ENCODE measurements at places on chromosomes 5 and 9.
A peak's percentile ranks its signal among the peaks of the same experiment; 100 is the strongest.

GRCh38 chr5:2196989-2197619 lies 314.4 kb upstream of the IRX4 start:
- no peaks in the 10 kb centered on the region for H3K36me3 ChIP-seq
- no peak overlapping the region for H3K27ac ChIP-seq
- no peak overlapping the region for H3K4me3 ChIP-seq
- no peaks in the 10 kb centered on the region for H3K4me1 ChIP-seq
- DNase-seq: no peak

- no peaks in the 10 kb centered on the region for H3K36me3 ChIP-seq
- DNase-seq: no peak
- H3K27me3 ChIP-seq: no peaks in the 10 kb centered on the region
- no peak overlapping the region for H3K27ac ChIP-seq
Measured at GRCh38 chr5:77101298-77101697, 14.2 kb upstream of the ZBED3 start.

DNA sequence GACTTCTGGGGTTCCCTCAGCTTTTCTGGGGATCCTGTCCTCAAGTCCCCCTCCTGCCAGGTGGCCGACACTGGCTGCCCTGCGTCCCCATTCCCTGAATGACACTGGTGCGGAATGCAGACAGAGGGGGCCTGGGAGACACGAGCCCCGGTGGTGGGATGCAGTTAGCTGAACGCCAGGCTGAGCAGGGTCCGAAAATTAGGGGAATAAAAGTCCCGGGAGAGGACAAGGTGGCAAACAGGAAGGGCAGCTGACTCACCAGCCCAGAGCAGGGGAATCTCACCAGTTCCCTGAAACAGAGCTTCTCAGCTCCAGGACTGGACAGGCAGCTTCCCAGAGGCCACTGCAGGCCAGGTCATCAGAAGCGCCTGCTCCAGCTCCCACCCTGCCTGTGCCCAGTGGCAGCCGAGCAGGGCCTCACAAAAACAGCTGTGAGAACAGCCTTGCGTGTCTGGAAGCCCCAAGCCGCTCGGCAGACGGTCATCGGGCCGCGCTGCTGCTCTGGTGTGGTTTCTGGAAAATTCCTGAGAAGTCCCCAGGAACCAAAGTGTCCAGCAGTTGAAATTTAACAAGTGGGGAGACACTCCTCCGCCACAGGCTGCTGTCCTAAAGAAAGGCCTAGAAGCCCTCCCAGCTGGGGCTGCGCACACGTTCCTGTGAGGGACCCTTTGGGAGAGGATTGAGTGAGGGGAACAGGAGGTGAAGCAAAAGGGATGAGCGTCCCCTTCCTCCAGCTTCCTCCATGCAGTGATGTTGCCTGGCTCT lies 47.6 kb upstream of the EXOC3 start:
- no peak for DNase-seq
- H3K4me3 ChIP-seq: no peak overlapping the region
- H3K27me3 ChIP-seq: no peaks in the 10 kb centered on the region
- no peaks in the 10 kb centered on the region for H3K36me3 ChIP-seq
- H3K4me1 ChIP-seq: peaks cover 4% of the 10 kb centered on the region

GRCh38 chr9:129442803-129443511 lies 177.9 kb downstream of the C9orf50 start:
- peaks cover 6% of the 10 kb centered on the region for H3K4me1 ChIP-seq
- DNase-seq: peak; percentile 63
- H3K4me3 ChIP-seq: no peak overlapping the region
- H3K27ac ChIP-seq: no peak overlapping the region

DNA sequence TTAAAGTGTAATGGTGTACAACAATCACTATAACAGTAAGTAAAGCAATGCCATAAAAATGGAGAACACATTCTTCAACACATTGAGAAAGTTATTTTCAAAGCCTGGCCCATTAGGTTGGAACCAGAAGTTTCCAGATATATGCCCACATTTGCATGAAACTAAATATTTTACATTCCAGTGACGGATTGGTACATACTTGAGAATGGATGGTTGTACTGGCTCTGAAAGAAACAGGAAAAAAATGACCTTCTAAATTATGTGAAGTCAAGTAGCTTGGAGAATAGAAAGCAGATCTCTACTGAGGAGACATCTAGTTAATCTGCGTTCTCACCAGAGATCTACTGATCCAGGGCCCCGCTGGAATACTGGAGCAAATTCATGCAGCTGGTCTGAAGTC lies 1037.0 kb downstream of the NR2F1-AS1 start:
- no peak overlapping the region for H3K27ac ChIP-seq
- H3K4me3 ChIP-seq: no peak overlapping the region
- H3K4me1 ChIP-seq: no peaks in the 10 kb centered on the region
- no peak for DNase-seq

GRCh38 chr9:113602126-113603047 lies 138.9 kb downstream of the RGS3 start:
- H3K27ac ChIP-seq: peak overlapping the region; percentile 23
- no peaks in the 10 kb centered on the region for H3K27me3 ChIP-seq
- no peaks in the 10 kb centered on the region for H3K4me1 ChIP-seq
- no peak for DNase-seq
- no peak overlapping the region for H3K4me3 ChIP-seq

DNA sequence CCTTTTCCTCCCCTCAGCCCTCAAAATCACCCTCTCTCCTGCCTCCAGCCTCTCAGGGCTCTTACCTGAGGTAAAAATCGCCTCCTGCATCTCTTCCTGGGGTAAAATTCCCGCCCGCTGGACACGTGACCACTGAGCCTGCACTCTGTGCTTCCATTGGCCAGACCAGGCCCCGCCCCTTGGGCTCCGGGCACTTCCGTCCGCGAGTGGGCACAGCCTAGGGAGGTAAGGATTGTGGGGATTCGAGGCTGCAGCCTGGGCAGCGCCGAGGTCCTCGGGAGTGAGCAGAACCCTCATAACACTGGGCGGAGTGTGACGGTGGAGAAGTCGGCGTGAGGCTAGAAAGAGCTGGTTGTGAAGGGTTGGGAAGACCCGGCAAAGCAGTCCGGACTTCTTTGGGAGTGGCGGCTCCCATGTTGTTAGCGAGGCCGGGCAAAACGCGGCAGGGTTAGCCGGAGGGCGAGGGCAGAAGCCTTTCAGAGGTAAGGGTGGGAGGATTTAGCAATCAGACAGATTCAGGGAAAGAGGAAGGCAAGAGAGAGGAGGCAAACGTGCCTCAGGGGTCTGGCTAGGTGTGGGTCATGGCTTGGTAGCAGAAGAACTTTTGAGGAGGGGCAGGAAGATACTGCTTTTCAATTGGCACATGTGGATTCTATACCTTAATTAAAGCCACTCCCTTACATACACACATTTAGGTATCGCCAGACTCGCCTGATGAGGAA lies at the start of gene SHOC1:
TSS of gene SHOC1 (minus strand) at position 103 of the 722 bp plus-strand sequence. CDS start 3,519 bp downstream, outside the sequence.
- no peaks in the 10 kb centered on the region for H3K4me1 ChIP-seq
- peak; percentile 37 for DNase-seq
- peak within 1 kb of the TSS; percentile 25 for H3K4me3 ChIP-seq
- no peaks in the 10 kb centered on the region for H3K27me3 ChIP-seq
- no peaks in the 10 kb centered on the region for H3K36me3 ChIP-seq

DNA sequence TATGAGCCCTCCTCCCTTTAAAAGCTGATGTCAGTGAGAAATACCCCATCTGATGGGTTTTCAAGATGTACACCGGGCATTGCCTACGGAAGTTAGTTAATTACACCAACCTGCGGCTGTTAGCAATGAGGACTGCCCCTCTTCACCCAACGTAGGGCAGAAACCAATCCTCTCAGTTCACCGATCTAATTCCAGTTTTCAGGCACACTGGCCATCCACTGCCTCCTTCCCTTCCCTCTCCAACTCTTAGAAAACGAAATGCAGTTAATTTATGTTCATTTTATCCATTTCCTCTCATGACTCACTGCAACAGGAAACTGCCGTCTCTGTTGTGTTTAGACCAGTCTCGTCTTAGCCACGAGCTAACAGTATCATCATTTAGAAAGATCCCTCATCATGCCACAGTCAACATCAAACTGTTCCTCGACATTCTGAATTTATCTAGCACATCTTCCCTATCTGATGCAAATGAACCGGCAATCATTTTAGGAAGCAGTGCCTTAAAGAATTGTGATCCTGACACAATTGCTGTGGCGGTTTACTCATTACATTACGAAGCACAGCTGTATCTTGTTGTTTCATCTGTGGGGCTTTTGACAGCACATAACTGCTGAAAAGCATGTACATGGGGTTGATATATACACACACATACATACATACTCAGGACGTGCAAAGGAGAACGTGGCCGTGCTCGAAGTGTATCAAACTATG lies 168.6 kb downstream of the EFNA5 start:
- H3K27me3 ChIP-seq: no peaks in the 10 kb centered on the region
- H3K4me3 ChIP-seq: no peak overlapping the region
- no peak for DNase-seq
- H3K27ac ChIP-seq: no peak overlapping the region
- no peaks in the 10 kb centered on the region for H3K36me3 ChIP-seq

- no peaks in the 10 kb centered on the region for H3K4me1 ChIP-seq
- no peak for DNase-seq
Measured at GRCh38 chr5:168611165-168611564, 32.0 kb upstream of the PANK3 start.

- H3K36me3 ChIP-seq: no peaks in the 10 kb centered on the region
- H3K27ac ChIP-seq: no peak overlapping the region
- no peak for DNase-seq
- no peak overlapping the region for H3K4me3 ChIP-seq
- no peaks in the 10 kb centered on the region for H3K4me1 ChIP-seq
- no peaks in the 10 kb centered on the region for H3K27me3 ChIP-seq
Measured at GRCh38 chr5:82512025-82512424, 233.9 kb upstream of the RPS23 start.

GRCh38 chr9:8158574-8158973 lies 359.0 kb upstream of the DMAC1 start:
- H3K36me3 ChIP-seq: no peaks in the 10 kb centered on the region
- no peaks in the 10 kb centered on the region for H3K4me1 ChIP-seq
- no peak overlapping the region for H3K4me3 ChIP-seq
- H3K27ac ChIP-seq: no peak overlapping the region
- no peaks in the 10 kb centered on the region for H3K27me3 ChIP-seq
- DNase-seq: no peak

DNA sequence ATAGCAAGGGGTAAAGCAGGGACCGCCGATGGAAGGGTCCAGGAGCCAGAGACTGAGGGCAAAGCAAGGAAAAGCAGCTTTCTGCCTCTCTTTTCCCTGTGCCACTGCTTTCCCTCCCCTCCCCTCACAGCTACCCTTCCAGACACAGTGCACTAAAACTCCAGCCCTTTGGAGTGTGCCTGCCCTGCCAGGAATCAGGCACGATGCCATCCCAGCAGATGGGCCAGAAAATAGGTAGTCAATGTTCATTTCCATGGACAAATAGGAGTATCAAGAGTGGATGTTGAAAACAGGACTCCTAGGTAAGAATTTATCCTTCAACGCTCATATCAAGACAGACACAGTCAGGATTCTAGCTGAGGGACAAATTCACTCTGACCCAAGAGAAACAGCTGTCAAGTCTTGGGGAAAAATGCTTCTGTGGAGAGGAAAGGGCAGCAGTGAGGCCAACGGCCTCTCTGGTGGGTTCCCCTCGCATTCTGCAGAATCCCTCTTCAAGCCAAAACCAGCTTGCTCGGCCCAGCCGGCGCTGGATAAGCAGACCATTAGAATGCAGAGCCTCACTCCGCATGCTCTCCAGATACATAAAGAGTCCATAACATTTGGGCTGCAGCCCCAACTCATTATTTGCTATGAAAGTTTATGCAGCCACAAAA lies 138.0 kb downstream of the CAAP1 start:
- H3K4me1 ChIP-seq: no peaks in the 10 kb centered on the region
- H3K27me3 ChIP-seq: no peaks in the 10 kb centered on the region
- H3K36me3 ChIP-seq: no peaks in the 10 kb centered on the region
- no peak overlapping the region for H3K4me3 ChIP-seq
- H3K27ac ChIP-seq: no peak overlapping the region

DNA sequence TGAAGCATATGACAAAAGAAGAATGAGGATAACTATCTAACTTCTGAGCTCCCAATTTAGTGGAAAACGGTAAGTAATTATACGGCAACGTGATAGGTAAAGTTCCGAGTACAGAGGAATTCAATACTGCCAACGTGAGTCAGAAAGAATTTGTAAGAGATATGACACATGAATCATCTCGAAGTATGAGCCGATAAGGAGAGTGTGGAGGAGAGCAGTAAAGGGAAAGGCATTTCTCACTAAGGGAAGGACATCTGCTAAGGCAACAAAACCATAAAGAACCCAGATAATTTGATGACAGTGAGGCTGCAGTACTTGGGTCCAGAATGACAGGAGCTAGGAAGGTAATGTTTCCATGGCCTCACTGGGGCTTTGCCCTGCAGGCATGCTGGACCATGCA lies 11.0 kb downstream of the MPDZ start:
- no peak overlapping the region for H3K4me3 ChIP-seq
- H3K36me3 ChIP-seq: no peaks in the 10 kb centered on the region
- H3K27ac ChIP-seq: no peak overlapping the region
- H3K27me3 ChIP-seq: no peaks in the 10 kb centered on the region
- no peak for DNase-seq

DNA sequence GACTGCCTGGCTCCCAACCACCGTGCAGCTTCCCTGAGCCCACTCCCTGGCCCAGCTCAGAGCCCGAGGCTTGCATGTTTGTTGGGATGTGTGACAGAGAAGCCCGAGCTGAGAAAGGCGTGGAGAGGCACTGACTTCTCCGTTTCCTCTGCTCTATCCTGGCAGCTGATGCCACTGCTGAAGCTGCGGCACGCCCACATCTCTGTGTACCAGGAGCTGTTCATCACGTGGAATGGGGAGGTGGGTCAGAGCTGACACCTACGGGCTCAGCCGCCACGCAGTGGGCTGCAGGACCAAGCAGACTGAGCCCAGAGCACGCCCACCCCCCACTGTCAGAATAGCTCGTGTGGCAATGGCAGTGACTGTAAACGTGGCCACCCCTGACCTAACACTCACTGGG lies 9.3 kb downstream of the STKLD1 start:
- H3K4me3 ChIP-seq: no peak overlapping the region
- H3K27me3 ChIP-seq: no peaks in the 10 kb centered on the region
- no peak overlapping the region for H3K27ac ChIP-seq
- H3K4me1 ChIP-seq: no peaks in the 10 kb centered on the region

DNA sequence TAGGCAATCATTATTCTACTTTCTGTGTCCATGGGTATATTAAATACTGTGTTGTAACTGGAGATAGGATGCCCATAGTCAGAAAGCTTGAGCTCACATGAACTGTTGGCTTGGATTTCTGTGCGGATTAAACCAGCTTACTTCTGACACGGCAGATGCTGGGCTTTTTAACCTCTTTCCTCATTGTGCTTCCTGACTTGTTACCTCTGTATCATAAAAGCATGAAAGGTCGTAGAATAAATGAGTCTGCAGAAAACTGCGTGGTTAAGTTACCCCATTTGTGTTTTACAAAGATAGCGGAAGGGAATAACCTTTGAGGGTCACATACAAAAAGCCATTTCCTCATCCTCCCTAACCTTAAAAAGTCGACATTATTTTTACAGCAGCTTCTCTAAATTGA lies 199.5 kb upstream of the DMRT1 start:
- no peak overlapping the region for H3K4me3 ChIP-seq
- no peak for DNase-seq
- H3K27ac ChIP-seq: no peak overlapping the region
- H3K27me3 ChIP-seq: no peaks in the 10 kb centered on the region

DNA sequence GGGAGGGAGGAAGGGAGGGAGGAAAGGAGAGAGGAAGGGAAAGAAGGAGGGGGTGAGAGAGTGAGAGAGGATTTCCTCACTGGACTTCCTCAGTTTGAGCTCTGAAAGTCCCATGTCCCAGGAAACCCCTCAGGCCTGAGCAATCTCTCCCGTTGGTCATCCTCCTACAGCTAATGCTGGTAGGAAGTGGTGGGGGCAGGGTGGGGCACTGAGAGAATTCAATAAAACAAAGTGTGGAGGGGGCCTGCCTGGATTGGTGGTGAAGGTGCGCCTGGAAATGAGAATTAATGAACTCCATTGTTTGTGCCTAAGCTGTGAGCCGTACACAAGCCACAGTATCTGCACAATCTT lies 195.0 kb downstream of the RGS3 start:
- no peaks in the 10 kb centered on the region for H3K27me3 ChIP-seq
- no peak for DNase-seq
- H3K4me1 ChIP-seq: no peaks in the 10 kb centered on the region
- no peak overlapping the region for H3K4me3 ChIP-seq
